Aorta (tissue), 5 donors: ENCODE measurements at places on chromosomes 12 and 14. TPM values are rescaled to one million over a fixed set of nuclear protein-coding genes. Genes with fewer than 3 reads are reported as not detected.

GRCh38 chr12:47686645-47687240 lies 19.1 kb downstream of the RPAP3 start:
- no peak for DNase-seq
- H3K27ac ChIP-seq, result no peak overlapping the region
- no peaks in the 10 kb centered on the region for H3K27me3 ChIP-seq
- H3K4me1 ChIP-seq, result no peaks in the 10 kb centered on the region

DNA sequence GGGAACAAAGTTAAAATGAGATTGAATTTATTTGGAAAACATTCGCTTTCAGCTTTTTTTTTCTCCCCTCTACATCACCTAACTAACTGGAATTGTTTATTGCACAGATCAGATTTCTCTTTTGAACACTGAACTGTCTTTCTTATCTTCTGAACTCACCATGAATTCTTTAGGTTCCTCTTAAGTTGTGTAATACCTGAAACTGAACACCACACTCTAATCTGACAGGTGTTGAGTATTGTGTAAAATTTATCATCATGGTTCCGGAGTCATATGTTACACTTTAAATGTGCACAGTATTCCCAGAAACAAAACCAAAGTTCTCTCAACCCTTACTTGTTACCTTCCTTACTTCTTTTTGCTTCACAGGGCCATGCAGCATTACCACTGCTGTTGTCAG lies 66.8 kb downstream of the TGFB3 start:
- DNase-seq, result no peak
- H3K36me3 ChIP-seq, result no peaks in the 10 kb centered on the region
- no peak overlapping the region for H3K4me3 ChIP-seq
- no peaks in the 10 kb centered on the region for H3K4me1 ChIP-seq
- H3K27me3 ChIP-seq, result no peaks in the 10 kb centered on the region

DNA sequence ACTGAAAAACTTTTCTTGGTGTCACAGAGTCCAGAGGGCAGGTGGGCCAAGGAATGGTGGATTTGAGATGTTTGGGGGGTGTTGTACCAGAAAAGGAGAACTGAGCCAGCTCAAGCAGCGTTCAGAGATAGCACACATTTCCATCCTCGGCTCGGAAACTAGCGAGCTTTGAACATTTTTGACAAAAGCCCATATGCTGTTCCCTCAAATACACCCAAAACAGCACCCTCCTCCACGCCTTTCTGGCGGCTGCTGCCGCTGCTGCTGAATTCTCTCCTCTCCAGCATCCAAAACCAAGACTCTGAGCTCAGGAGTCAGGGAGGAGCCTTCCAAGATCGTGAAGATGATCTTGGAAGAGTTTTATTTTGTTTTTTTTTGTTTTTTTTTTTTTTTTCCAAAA lies 961 bp downstream of the SRRM4 start:
- no peak for DNase-seq
- H3K27me3 ChIP-seq, result no peaks in the 10 kb centered on the region
- no peak overlapping the region for H3K27ac ChIP-seq
- H3K4me1 ChIP-seq, result no peaks in the 10 kb centered on the region
- no peaks in the 10 kb centered on the region for H3K36me3 ChIP-seq

GRCh38 chr12:93094988-93095737 lies 166.1 kb upstream of the EEA1 start:
- H3K4me3 ChIP-seq, result no peak overlapping the region
- DNase-seq, result no peak
- H3K27me3 ChIP-seq, result no peaks in the 10 kb centered on the region
- no peaks in the 10 kb centered on the region for H3K36me3 ChIP-seq
- H3K27ac ChIP-seq, result no peak overlapping the region

The MIP gene
- total RNA-seq, result not detected

The INTS13 gene
- 19.2 TPM for total RNA-seq

The AMN gene
- 0.16 TPM for total RNA-seq

- H3K36me3 ChIP-seq, result no peaks in the 10 kb centered on the region
- H3K27me3 ChIP-seq, result no peaks in the 10 kb centered on the region
- H3K4me3 ChIP-seq, result no peak overlapping the region
- no peak overlapping the region for H3K27ac ChIP-seq
- peaks cover 6% of the 10 kb centered on the region for H3K4me1 ChIP-seq
- no peak for DNase-seq
Observed at GRCh38 chr12:57092876-57093414, 4.0 kb downstream of the NAB2 start.

DNA sequence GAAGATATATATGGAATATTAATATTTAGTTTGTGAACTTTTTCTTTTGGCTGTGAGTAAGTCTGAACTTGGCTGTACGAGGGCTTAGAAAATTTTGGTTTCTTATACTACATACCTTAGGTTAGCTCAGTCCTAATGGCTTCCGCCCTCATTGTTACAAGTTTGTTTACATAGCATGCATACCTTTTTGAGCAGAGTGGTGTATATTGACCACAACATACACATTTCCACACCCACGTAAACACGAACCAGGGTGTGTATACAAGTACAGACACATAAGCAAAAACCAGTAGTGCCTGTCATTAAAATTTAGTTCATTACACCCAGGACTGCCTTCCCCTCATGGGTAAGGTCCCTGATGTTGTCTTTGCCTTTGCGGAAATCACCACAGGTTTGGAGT lies 230.2 kb upstream of the RGS6 start:
- H3K27ac ChIP-seq, result no peak overlapping the region
- H3K4me3 ChIP-seq, result no peak overlapping the region
- H3K36me3 ChIP-seq, result peaks cover 4% of the 10 kb centered on the region
- no peaks in the 10 kb centered on the region for H3K4me1 ChIP-seq
- DNase-seq, result no peak

The CPNE6 gene
- 0.99 TPM for total RNA-seq

- no peak overlapping the region for H3K4me3 ChIP-seq
- no peak overlapping the region for H3K27ac ChIP-seq
- H3K36me3 ChIP-seq, result no peaks in the 10 kb centered on the region
- no peaks in the 10 kb centered on the region for H3K4me1 ChIP-seq
- no peak for DNase-seq
Observed at GRCh38 chr12:101671157-101671791, 26.2 kb upstream of the CHPT1 start.

The DAO gene
- total RNA-seq, result not detected

DNA sequence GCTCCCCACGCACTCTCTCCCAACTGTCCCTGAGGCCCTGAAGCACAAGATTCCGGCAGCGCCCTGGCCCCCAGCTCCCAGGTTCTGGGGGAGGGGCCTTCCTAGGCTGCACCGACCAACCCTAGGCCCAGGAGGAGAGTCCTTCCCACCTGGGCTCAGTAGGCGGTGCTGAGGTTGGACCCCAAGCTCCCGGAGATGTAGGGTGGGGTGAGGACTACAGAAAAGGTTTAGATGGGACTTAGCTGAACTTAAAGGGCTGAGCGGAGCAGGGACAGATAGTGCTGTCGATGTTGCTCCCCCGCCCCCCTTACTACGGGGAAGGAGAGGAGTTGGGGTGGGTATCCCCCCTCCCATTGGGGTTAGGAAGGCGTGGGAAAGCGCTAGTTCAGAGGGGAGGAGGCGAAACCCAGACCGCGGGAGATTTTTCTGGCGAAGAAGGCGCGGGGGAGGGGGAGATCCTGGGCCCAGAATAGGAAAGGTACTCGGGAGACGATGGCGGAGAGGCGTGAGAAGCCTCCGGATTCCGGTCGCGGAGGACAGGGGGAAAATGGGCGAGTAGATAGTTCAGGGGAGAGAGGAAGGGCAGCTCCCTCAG lies 4.2 kb upstream of the BAZ2A start:
- no peak overlapping the region for H3K27ac ChIP-seq
- peak overlapping the region; percentile 78 for H3K4me3 ChIP-seq
- H3K27me3 ChIP-seq, result no peaks in the 10 kb centered on the region
- DNase-seq, result no peak
- peaks cover 5% of the 10 kb centered on the region for H3K36me3 ChIP-seq

DNA sequence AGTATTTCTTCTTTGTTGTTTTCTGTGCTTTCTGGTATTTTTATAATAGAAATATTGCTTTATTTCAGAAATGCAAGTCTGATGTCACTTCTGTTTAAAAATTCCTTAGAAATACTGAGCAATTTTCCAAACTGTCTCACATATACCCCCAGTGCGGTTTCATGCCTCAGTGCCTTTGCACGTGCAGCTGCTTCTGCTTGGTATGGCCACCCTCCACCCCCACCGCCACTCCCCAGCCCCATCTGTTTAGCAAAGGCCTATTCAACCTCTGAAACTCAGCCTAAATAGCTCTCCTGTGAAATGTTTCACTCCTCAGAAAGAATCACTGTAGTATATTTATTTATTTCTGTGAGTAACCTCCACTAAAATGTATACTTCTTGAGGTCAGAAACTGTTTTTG lies 52.3 kb downstream of the PPM1H start:
- no peak for DNase-seq
- no peak overlapping the region for H3K27ac ChIP-seq
- H3K4me1 ChIP-seq, result no peaks in the 10 kb centered on the region

- peaks cover 6% of the 10 kb centered on the region for H3K4me1 ChIP-seq
- H3K27me3 ChIP-seq, result no peaks in the 10 kb centered on the region
- H3K36me3 ChIP-seq, result no peaks in the 10 kb centered on the region
Observed at GRCh38 chr12:57087691-57088353, 1.1 kb upstream of the NAB2 start.

DNA sequence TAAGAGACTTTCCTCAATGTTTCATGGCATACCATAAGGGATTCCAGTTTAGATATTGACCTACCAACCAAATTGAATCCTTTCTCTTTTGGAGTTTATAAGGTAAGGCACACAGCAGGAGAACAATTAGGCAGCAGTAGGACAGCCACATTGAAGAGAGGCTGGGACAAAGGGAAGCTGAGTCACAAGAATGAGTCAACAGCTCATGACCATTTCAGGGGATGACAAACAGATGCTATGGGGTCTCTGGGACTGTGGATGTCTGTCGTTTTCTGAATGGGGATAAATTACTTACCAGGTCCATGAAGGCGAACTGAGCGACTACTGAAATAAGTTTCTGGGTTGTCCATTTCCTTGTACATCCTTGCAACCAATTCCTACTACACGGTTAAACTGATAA lies 48.6 kb upstream of the E2F7 start:
- H3K27me3 ChIP-seq, result no peaks in the 10 kb centered on the region
- H3K27ac ChIP-seq, result no peak overlapping the region
- no peak for DNase-seq
- H3K4me1 ChIP-seq, result no peaks in the 10 kb centered on the region
- H3K36me3 ChIP-seq, result no peaks in the 10 kb centered on the region
- no peak overlapping the region for H3K4me3 ChIP-seq

DNA sequence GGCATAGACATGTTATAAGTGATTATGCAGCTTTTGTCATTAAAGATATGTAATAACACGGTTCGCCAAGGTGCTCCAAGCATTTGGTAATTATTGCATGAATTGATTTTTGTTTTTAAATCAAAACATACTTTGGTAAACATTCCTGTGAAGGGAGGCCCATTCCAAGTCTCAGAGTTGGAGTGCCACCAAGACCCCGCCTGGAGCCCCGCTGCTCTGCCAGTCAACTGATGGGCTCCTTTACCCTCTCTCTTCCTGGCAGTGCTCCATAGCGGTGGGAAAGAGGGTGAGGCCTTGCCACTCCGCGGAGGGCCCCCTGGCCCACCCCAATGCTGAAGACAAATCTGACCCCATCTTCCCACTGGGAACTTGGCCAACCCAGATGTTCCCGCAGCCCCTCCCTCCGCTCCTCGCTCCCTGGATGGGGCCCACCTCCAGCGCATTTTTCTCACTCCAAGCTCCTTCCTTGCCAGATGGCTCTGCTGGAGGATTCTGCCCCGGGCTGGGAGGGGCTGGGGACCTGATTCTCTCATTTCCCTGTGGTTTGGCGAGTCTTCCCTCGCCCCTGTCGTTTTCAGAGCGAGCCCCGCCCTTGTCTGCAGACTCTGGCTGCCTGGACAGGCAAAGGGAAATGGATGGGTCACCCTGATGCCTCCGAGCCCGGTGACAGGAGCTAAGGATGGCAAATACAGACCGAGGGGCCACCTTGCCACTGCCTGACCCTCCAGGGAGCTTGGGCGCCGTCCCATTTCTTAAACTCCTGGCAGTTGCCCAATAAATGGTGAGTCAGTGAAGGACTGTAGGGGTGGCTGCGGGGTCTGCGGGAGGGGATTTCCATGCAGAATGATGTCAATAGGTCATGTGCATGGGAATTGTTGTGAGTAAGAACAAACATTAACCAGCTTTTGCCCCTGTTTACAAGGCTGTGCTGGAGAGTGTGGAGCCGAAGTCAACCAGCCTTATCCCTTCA lies 9.2 kb upstream of the PAPLN start:
- H3K27me3 ChIP-seq, result no peaks in the 10 kb centered on the region
- H3K4me1 ChIP-seq, result no peaks in the 10 kb centered on the region
- H3K36me3 ChIP-seq, result no peaks in the 10 kb centered on the region
- peak; percentile 79 for DNase-seq

- no peaks in the 10 kb centered on the region for H3K36me3 ChIP-seq
- H3K4me1 ChIP-seq, result no peaks in the 10 kb centered on the region
- no peak overlapping the region for H3K27ac ChIP-seq
- no peak for DNase-seq
- H3K4me3 ChIP-seq, result no peak overlapping the region
Observed at GRCh38 chr14:31806249-31806648, 245.0 kb downstream of the NUBPL start.

DNA sequence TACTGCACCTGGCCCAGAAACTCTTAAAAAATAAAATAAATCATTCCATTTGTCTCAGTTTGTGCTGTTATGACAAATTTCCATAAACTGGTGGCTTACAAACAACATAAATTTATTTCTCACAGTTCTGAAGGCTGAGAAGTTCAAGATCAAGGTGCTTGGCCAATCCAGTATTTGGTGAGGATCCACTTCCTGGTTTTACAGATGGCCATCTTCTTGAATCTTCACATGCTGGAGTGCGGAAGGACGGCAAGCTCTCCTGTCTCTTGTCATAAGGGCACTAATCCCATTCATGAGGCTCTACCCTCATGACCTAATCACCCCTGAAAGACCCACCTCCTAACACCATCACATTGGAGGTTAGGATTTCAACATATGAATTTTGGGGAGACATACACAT lies 29.9 kb upstream of the MYBPC1 start:
- no peak overlapping the region for H3K27ac ChIP-seq
- no peak for DNase-seq
- no peaks in the 10 kb centered on the region for H3K27me3 ChIP-seq

GRCh38 chr12:123102781-123103503 lies 47.9 kb downstream of the PITPNM2 start:
- H3K27ac ChIP-seq, result no peak overlapping the region
- H3K36me3 ChIP-seq, result no peaks in the 10 kb centered on the region
- H3K27me3 ChIP-seq, result no peaks in the 10 kb centered on the region
- no peak overlapping the region for H3K4me3 ChIP-seq
- DNase-seq, result no peak

GRCh38 chr14:99512110-99512449 lies 30.9 kb downstream of the CCNK start:
- no peak for DNase-seq
- H3K4me3 ChIP-seq, result no peak overlapping the region
- H3K4me1 ChIP-seq, result no peaks in the 10 kb centered on the region

DNA sequence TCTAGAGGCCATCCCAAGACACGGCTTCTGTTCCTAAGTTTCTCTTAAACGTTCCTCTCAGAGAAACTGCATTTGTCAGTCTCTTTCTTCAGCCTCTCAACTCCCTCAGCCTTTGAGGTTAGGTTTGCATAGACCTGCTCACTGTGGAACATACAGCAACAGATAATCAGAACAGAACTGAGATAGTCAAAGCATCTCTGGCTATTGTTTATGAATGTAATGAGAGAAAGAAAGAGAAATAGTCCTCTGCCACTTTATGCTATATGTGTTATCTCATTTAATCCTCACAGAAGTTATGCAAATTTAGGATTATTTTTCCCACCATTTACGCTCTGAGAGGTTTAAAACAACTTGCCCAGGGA lies 190.6 kb downstream of the PHLDA1 start:
- no peak overlapping the region for H3K4me3 ChIP-seq
- peaks cover 2% of the 10 kb centered on the region for H3K4me1 ChIP-seq
- H3K27ac ChIP-seq, result no peak overlapping the region
- no peaks in the 10 kb centered on the region for H3K36me3 ChIP-seq

The CLEC12A gene
- total RNA-seq, result 3.6 TPM

The RDH16 gene
- 0.42 TPM for total RNA-seq
